ENCODE measurements at places on chromosomes 13 and 19. TPM values are rescaled to one million over a fixed set of nuclear protein-coding genes. Genes with fewer than 3 reads are reported as not detected.

- H3K27ac ChIP-seq, result no peak overlapping the region
- H3K27me3 ChIP-seq, result no peaks in the 10 kb centered on the region
- H3K36me3 ChIP-seq, result no peaks in the 10 kb centered on the region
Measured at GRCh38 chr13:32117701-32118100, 86.1 kb downstream of the FRY start.

GRCh38 chr19:2084993-2085720, 11.0 kb downstream of the MOB3A start:
- DNase-seq, result no peak
- no peaks in the 10 kb centered on the region for H3K27me3 ChIP-seq
- H3K36me3 ChIP-seq, result peaks cover 19% of the 10 kb centered on the region
- no peak overlapping the region for H3K27ac ChIP-seq

DNA sequence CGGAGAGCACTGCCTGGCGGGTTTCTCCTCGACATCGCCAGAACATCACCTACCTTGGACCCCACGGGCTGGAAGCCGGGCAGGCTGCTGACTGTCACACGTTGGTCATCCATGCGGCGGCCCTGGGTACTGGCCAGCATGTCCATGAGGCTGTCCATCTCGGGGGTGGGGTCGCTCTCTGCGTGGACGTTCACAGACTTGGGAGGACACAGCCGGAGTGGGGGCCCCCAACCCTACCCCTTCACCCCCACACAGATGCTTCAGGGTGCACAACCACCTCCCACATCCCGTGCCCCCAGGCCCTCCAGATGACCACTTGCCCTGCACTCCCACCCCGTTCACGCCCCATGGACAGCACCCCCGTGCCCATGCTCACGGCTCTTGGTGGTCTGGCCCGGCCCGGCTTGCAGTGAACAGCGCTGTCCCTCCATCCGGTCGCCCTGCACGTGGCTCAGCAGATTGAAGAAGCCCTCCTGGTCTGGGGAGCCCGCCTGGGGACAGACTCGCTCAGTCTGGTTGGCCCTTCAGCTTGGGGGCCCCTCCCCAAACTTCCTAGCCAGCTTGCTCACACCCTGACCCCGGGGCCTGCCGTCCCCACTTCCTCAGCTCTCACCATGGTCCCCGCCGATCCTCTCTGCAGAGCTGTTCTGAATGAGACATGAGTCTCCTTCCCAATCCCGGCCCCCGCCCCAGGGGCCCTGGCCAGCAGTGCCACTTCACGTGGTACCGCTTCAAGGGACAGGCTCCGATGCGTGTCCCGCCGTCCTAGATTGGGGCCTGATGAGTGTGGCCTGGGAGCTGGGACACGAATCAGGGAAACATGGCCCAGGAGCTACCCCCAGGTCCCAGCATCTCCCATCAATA, 947 bp downstream of the PCP2 start:
- no peaks in the 10 kb centered on the region for H3K4me1 ChIP-seq
- DNase-seq, result no peak
- H3K4me3 ChIP-seq, result no peak overlapping the region
- H3K36me3 ChIP-seq, result no peaks in the 10 kb centered on the region
- H3K27me3 ChIP-seq, result peaks cover 23% of the 10 kb centered on the region

- peak; percentile 22 for DNase-seq
- no peak overlapping the region for H3K27ac ChIP-seq
- no peaks in the 10 kb centered on the region for H3K36me3 ChIP-seq
- no peaks in the 10 kb centered on the region for H3K4me1 ChIP-seq
- no peak overlapping the region for H3K4me3 ChIP-seq
Measured at GRCh38 chr13:112184261-112184660, 117.3 kb downstream of the SOX1 start.

The ZNF418 gene
- 29.6 TPM for total RNA-seq
